ENCODE measurements at places on chromosomes 12 and 14.

GRCh38 chr12:20492251-20492760, 124.0 kb downstream of the PDE3A start:
- DNase-seq = no peak

DNA sequence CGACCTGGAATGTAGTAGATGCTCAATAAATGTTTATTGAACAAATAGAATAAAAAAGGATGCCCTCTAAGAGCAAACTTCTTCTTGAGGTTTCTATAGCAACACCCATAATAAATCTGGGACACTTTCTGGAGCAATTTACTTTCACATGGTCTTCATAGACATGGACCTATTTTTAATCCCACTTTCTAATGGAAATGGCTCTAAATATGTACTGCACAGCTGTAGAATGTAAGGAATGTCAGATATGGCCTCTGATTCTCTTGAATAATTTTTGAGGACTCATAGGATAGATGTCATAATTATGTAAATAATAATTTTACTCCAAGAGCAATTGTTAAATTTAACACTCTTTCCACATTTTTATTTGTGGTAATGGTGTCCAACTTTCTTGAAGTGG, 133.5 kb upstream of the DAAM1 start:
- DNase-seq = no peak

- no peak for DNase-seq
Measured at GRCh38 chr14:104286496-104286895, 148.1 kb downstream of the KIF26A start.

DNA sequence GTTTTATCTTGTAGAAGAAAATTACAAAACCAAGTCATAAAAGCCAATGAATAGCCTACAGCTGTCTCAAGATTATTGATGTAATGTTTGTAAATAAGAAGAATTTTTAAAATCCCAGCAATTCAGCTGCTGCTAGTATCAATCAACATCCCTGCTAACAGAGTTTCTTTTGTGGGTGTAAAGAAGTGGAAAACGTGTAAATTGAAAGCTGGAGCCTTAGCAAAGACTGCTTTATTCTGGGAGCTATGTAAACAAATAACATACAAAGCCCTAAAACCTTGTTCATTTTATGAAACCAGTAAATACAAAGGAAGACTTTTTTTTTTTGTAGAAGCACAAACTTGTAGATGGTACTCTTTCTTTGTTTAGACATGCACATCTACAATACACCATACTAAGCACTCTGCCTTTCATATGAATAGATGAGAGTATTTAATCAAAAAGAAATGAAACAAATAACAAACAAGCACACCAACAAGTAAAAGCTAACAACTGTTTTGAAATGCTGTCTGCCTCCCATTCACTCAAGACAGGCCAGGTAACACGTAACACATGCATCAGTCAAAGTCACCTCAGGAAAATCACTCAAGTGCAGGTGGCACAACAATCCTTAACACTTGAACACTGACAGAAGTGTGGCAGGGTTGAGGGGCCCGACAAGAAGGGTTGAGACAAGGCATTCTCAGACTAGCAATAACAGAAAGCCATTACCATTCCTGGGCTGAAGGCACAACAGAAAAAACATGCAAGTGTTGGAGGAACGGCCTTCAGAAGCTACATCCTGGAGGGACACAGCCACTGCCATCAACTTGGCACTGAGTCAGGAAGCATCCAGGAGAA, 1364.0 kb upstream of the SEL1L start:
- DNase-seq = no peak

GRCh38 chr14:60786905-60787304, 52.3 kb downstream of the MNAT1 start:
- DNase-seq = no peak

DNA sequence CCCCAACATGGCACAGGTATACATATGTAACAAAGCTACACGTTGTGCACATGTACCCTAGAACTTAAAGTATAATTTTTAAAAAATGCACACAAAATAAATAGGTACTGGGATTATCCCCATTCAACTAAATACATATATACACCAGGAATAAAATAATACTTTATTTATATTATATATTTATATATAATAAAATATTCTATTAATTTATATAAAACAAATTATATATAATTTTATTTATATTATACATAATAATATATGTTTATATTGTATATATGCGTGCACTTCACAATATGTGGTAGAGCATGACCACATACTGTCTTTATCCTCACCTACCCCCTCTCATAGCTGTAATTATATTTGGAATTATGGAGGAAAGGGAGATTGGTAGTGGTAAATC, 119.1 kb upstream of the TMEM260 start:
- DNase-seq = no peak

DNA sequence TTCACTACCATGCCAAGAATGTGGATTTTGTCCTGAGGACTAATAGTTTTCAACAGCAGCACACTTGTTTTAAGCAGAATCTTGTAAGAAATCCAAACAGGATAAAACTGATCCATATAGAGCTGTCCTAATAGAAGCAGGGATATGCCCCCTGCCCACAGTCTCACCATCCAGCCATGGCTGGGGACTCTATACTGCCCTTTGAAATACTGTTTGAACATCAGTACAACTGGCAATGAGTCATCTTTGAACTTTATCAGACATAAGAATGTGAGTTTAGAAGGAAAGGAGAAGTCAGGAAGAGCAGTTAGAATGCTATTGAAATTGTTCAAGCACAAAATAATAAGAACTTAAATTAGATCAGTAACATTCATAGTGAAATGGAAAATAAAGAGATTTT, 3.8 kb upstream of the C12orf42 start:
- DNase-seq = no peak

DNA sequence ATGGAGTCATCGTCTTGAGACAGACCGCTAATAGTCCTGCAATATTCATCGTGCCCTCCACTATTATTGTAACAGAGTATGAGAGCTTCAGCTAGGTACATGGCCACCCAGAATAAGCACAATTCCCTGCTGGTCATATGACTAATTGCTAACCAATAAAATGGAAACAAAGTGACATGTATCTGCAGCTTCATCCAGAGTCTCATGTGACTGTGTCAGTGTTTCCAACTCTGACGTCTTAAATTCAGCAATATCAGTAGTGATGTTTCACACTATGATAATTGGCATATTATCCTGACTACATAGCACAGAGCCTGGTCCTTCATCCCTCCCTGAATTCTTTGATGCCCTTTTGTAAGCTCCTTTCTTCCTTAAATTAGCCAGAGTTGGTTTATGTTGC, 167.4 kb downstream of the RPS29 start:
- no peak for DNase-seq

GRCh38 chr12:31406345-31406744, 80.4 kb upstream of the SINHCAF start:
- DNase-seq = no peak

DNA sequence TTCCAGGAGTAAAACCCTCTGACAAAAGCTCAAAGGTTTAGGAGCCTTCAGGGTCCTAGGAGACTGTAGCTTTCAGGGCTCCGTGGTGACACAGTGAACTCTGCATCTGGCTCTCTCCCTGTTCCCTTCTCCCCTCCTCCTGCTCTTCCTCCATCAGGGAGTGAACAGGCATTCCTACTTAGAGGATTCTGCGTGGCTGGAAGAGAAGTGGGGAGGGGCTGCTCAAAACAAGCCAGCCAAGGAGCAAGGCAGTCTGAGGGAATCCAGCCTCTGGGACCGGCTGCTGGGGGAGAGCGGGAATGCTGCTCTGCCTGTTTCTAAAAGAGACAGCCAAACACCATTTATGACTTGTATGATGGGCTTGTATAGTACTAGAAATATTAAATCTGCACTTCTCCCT, 49.5 kb downstream of the RBMS2 start:
- DNase-seq = no peak
